ENCODE measurements at places on chromosomes 6 and 20. TPM values are rescaled to one million over a fixed set of nuclear protein-coding genes. Genes with fewer than 3 reads are reported as not detected.

HRH3 gene
- total RNA-seq = not detected

POU3F2 gene
- total RNA-seq = not detected

ERVFRD-1 gene
- not detected for total RNA-seq

TNFRSF21 gene
- total RNA-seq = 30.1 TPM

CLPSL1 gene
- total RNA-seq = not detected

SLC22A1 gene
- total RNA-seq = 1.5 TPM

MYLK4 gene
- total RNA-seq = 0.73 TPM

WFDC12 gene
- not detected for total RNA-seq

RBPJL gene
- total RNA-seq = not detected

MAN1A1 gene
- total RNA-seq = 127 TPM

TMEM242 gene
- 3.9 TPM for total RNA-seq

ECT2L gene
- total RNA-seq = not detected

LGSN gene
- total RNA-seq = not detected

RWDD2A gene
- total RNA-seq = 2.2 TPM

TMEM200A gene
- total RNA-seq = 4.1 TPM

ADTRP gene
- 1.8 TPM for total RNA-seq

KCNK5 gene
- 0.37 TPM for total RNA-seq

MRPL2 gene
- 30.9 TPM for total RNA-seq

C6orf89 gene
- total RNA-seq = 33.4 TPM

OR2B2 gene
- not detected for total RNA-seq

SERPINB1 gene
- total RNA-seq = 14.1 TPM

SERINC3 gene
- total RNA-seq = 119 TPM

LKAAEAR1 gene
- total RNA-seq = not detected

ME1 gene
- 23.5 TPM for total RNA-seq

BAG2 gene
- 24.4 TPM for total RNA-seq

NKX2-2 gene
- total RNA-seq = 0.20 TPM

PLEKHG1 gene
- total RNA-seq = 0.59 TPM

IRAK1BP1 gene
- total RNA-seq = 7.4 TPM

OTOR gene
- total RNA-seq = not detected

WFDC13 gene
- not detected for total RNA-seq

TAGAP gene
- not detected for total RNA-seq

HLA-DQA1 gene
- total RNA-seq = not detected

Data from subcutaneous preadipocyte (primary cell).